ENCODE measurements at places on chromosomes 1 and 21. TPM values are rescaled to one million over a fixed set of nuclear protein-coding genes. Genes with fewer than 3 reads are reported as not detected.

Gene RRP1B
- 47.4 TPM for total RNA-seq

Gene TMEM51
- 82.3 TPM for total RNA-seq

Gene CCDC181
- 4.8 TPM for total RNA-seq

Gene NT5C1A
- total RNA-seq, result not detected

Gene TMEM234
- total RNA-seq, result 21.1 TPM

Gene GFI1
- 1.3 TPM for total RNA-seq

Gene CELA2B
- not detected for total RNA-seq

Gene TTC39A
- total RNA-seq, result 30.9 TPM

Gene S100A2
- 27.5 TPM for total RNA-seq

Gene POMGNT1
- total RNA-seq, result 96.9 TPM

Gene SPOCD1
- total RNA-seq, result 29.4 TPM

Gene CFAP107
- not detected for total RNA-seq

Gene ST6GALNAC3
- 4.1 TPM for total RNA-seq

Gene NEK7
- 30.0 TPM for total RNA-seq

Gene KCNQ4
- 3.4 TPM for total RNA-seq

Gene HTR6
- not detected for total RNA-seq

Gene RHEX
- 0.82 TPM for total RNA-seq

Gene CLDN17
- not detected for total RNA-seq

Gene IFNAR1
- 20.9 TPM for total RNA-seq

Gene EVI5
- total RNA-seq, result 16.8 TPM

Gene CD1D
- total RNA-seq, result 0.34 TPM

Gene KCNJ6
- 0.07 TPM for total RNA-seq

Gene ANXA9
- 1.3 TPM for total RNA-seq

Gene EXTL1
- 1.3 TPM for total RNA-seq

Gene TCHHL1
- not detected for total RNA-seq

Gene FCRLB
- 2.6 TPM for total RNA-seq

Gene DIO1
- total RNA-seq, result not detected

Gene TLCD4
- 4.0 TPM for total RNA-seq

Gene CCDC27
- not detected for total RNA-seq

Gene CD1E
- not detected for total RNA-seq

Gene KCNT2
- 1.2 TPM for total RNA-seq

Gene LAX1
- not detected for total RNA-seq

Gene FBXO42
- total RNA-seq, result 11.9 TPM

Gene MASP2
- not detected for total RNA-seq

Gene GUCA2B
- not detected for total RNA-seq

Gene NMNAT2
- total RNA-seq, result 1.0 TPM

Gene C21orf91
- total RNA-seq, result 5.6 TPM

Gene GRHL3
- total RNA-seq, result 12.5 TPM

Gene HUNK
- 2.8 TPM for total RNA-seq

Gene PROX1
- 0.88 TPM for total RNA-seq

Gene CD101
- 0.08 TPM for total RNA-seq

Gene SAMD13
- 1.2 TPM for total RNA-seq

All from kidney epithelial cell (primary cell).